ENCODE measurements at places on chromosomes 3 and 15.

GRCh38 chr3:123755085-123755484 lies 129.0 kb downstream of the MYLK start:
- DNase-seq: no peak

DNA sequence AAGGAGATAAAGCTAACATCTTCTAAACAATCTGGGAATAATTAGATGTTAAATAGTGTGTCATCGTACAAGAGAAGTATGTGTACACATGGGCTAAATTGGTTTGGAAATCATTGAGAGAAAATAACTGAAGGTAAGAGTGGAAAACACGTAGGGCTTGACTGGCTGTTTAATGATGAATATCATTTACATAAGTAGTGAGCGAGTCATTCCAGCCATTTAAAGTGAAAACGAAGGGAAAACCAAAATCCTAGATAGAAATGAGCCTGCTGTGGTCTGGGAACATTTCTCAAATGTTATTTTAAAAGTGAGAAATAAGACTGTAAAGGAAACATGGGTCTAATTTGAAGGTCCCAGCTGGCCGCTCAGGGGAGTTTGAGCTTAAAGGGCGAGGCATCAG lies 41.9 kb upstream of the KCNMB2 start:
- no peak for DNase-seq

GRCh38 chr3:146501752-146502151 lies 32.4 kb upstream of the PLSCR2 start:
- DNase-seq: no peak

DNA sequence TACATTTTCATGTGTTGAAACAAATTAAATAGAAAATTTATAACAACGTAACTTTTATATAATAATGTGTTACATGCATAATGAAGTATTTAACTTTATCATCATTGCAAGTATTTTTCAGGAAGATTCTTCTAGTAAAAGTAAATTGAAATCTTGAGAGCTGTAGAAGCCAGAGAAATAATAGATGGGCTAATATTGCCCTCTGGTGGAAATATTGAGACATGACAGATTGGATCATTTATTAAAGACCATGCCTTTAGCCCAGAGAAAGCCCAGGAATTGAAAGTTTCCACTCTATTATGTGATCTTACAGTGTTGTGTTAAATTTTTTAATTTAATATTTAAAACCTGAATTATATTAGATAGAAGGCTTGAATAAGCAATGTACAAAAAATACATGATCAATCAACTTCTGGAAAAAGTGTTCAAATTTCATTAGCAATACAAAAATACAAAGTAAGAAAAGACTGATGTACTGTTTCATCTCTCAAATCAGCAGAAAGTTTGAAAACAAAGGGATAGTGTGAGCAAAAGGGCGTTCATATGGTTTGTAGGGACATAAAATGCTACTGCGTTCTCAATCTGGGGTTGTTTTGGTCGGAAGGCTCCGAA lies 52.7 kb upstream of the SPTSSB start:
- no peak for DNase-seq

DNA sequence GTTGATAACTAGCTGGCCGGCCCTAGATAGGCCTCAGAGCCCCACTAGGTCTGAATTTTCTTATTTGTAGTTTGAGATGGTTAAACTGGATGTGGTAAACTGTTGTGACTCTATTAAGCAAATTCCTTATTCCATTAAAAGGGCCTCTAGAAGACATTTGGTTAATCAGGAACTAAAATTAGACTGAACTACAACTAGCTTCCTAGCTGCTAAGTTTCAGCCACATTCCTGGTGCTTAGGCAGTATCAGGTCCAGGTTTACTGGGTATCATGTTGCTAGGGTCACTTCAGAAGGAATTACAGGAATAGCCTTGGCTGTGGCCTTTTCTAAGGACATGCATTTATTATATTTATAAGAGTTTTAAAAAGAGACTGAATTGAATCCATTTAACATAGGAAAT lies 136.3 kb downstream of the PLD1 start:
- DNase-seq: no peak

DNA sequence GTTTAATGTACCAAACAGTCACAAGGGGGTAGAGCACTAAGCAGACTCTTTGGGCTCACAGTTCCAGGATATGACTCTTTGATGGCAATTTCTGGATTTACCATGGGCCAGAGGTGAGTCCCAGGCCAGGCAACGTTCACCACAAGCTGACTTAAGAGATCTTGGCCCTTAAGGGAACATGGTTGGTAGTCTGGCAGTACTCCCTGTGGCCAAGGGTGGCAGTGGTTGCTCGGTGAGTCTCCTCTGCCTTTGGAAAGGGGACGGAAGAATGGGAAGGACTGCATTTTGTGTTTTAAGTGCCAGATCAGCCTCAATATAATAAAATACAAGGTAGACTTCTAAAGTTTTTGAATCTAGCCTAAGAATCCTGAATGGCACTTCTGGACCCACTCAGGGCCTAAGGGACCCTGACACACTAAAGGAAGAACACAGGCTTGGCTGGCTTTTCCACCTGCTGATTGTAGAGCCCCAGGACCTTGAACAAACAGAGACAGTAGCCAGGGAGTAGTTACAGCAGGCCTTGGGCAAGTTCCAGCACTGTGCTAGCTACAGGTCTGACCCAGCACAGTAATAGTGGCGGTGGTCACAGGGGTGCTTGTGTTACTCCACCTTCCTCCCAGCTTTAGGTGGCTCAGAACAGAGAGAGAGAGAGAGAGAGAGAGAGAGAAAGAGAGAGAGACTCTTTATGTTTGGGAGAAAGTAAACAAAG lies 730.7 kb upstream of the ALCAM start:
- no peak for DNase-seq

DNA sequence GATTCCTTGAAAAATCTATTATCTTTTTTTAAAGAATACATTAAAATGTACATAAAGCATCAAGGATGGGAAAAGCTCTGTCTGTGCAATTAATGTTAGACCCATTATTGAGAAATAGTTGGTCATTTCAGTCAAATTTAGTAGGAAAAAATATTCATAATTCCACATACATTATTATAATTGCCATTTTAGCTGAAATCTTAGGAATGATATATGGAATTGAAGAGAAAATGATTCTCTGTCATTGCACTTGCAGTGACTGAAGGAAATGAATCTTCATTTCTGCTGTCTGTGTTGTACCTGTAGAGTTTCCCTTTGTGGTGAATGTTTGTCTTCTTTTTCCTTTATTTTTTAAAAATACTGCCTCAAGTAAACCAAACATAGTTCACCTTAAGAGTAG lies 473.9 kb downstream of the C3orf38 start:
- DNase-seq: no peak

- DNase-seq: no peak
Measured at GRCh38 chr3:168073842-168074605, 21.7 kb downstream of the GOLIM4 start.

- DNase-seq: no peak
Measured at GRCh38 chr3:71454512-71455403, 128.8 kb downstream of the FOXP1 start.

Measured in activated CD8-positive, alpha-beta memory T cell treated with anti-CD3 and anti-CD28 coated beads for 4 hours (primary cell).